GM04504 (cell line): ENCODE measurements at places on chromosomes 5 and 9.

DNA sequence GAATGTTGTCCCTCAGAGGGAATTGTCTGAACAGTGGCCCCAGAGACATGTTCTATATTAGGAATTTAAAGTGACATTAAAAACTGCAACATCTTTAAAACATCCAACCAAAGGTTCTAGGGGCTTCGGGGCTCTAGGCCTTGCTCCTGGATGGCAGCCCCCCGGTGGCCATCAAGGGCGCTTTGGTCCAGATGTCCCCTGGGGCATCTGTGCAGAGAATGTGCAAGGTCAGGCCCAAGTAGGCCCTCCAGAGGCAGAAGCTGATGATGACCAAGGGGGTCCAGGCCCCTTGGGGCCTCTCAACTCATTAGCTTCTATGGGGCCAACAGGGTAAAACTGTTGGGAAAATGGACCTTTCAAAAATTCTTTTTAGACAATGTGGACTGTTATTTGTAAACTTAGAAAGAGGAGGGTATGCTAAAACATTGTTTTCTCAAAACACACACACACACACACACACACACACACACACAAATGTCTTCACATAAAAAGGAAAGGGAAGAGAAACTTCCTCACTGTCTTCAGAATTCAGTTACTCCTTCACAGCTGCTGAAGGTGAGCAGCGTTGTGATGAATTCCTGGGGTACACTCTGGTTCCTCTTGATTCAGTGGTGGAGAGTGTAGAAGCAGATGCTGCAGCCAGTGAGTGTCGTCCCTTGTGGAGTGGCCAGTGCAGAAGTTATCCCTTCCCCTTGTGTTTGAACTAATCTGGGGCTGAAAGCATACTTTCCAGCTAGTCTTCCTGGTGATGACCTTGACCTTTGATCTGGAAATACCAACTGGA lies 125.2 kb downstream of the WDR41 start:
- no peak for DNase-seq

DNA sequence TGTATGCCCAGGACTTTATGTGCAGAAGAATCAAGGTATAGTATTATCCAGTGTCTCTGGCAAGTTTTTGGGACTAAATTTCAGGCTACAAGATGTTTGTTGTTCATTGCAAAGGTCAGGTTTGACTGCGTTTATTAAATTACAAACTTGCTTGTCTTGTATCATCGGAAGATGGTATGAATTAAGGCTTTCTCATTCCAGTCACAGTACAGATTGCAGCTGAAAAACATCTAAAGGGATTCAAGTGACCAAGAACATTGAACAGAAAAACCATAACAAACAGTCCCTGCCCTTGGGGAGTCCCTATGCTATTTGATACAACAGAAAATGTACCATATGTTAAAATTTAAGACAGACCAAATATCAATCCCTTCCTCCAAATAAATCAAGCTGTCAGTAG lies 244.7 kb upstream of the TNC start:
- DNase-seq: no peak

DNA sequence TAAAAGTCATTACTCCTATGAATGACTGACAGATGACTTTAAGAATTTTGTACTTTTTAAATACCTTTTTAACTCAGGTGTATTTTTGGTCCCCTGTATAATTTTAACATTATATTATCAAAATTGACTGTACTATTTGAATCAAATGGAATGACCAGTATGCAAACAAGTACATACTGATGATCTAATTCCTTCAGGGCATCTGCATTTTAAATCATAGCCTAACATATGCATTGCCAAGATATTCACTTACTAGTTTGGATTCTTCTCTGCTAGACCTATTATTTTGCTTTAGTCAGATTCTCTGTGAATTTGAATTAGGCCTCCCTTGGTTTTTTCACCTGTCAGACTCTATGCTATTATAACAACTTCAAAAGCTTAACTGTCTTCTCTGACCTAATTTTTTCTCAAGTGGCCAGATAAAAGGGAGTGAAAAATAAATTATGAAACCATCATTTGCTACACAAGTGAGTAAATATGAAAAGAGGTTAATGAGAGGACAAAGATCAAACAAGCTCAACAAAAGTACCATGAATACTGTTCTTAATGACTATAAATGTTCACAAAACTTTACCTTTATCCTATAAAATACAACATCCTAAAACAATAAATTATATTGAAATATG lies 1505.2 kb upstream of the CDH9 start:
- DNase-seq: no peak

GRCh38 chr9:36905101-36906066 lies 128.7 kb downstream of the PAX5 start:
- DNase-seq: no peak

DNA sequence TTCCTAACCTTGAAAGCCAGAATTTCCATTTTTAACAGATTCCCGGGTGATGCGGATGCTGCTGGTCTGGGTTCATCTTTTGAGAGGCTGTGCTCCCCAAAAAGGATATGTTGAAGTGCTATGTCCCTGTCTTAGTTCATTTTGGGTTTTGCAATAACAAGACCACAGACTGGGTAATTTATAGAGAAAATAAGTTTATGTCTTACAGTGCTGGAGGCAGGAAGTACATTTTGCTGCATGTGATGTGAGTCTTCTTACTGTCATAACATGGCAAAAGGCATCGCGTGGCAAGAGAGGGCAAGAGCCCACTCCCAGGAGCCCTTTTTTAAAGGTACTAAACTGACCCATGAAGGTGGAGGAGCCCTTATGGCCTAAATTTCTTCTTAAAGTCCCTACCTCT lies 114.1 kb downstream of the DAPK1 start:
- DNase-seq: no peak

DNA sequence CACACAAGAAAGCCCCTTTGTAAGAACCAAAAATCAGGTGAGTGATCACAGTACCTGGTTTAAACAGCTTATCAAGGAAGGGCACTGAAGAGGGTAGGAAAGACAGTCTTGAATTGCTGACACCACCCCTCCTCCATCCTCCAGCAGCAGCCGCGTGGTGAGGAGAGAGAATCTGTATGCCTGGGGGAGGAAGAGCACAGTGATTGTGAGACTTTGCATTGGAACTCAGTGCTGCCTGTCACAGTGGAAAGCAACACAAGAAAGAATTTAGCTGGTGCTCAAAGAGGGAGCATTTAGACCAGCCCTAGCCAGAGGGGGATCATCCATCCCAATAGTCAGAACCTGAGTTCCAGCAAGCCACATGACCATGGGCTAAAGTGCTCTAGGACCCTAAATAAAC lies 11.6 kb upstream of the STX17 start:
- no peak for DNase-seq

DNA sequence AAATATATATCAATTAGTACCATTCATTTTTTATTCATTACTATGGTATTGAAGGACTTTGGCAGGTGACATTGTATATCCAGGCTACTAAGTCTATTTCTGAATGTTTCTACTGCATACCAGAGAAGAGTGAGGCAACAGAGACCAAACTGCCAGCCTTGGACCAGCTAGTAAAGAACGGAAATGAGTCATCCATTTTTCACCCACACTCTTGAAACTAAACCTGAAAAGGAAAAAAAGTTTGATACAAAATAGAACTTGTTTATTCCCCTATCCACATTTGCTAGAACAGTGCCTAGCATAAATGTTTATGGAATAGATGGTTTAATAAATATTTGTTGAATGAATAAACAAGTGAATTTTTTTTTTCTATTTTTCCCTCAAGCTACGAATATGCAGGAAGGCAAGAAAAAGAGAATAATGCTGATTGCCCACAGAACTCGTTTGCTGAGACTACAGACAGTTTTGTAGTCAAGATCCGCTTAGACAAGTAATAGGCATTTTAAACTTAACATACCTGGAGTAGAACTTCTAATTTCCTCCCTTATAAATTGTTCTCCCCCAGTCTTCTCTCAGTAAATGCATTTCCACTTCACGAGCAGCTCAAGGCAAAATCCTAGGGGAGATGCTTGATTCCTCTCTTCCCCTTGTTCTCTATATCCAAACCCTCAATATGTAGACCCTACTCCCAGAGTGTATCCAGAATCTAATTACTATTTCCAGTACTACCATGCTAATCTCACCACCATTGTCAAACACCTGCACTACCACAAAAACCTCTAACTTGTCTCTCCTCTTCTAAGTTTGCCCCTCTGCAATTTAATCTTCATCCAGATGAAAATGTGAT lies 146.2 kb upstream of the RASA1 start:
- DNase-seq: peak; percentile 58

- no peak for DNase-seq
Measured at GRCh38 chr5:177067503-177067902, 19.2 kb upstream of the FGFR4 start.
